ENCODE measurements at places on chromosomes 4 and X. TPM values are rescaled to one million over a fixed set of nuclear protein-coding genes. Genes with fewer than 3 reads are reported as not detected.

The RNF128 gene
- total RNA-seq, result 0.98 TPM

The CYP2U1 gene
- 10.3 TPM for total RNA-seq

The SPANXA2 gene
- not detected for total RNA-seq

The AMBN gene
- 0.25 TPM for total RNA-seq
